ENCODE measurements at places on chromosomes 3 and 15.

- no peak for DNase-seq
Measured at GRCh38 chr3:142647856-142648255, 51.7 kb downstream of the PLS1 start.

GRCh38 chr15:91866371-91866905 is 12.9 kb downstream of the SLCO3A1 start:
- DNase-seq = no peak

- no peak for DNase-seq
Measured at GRCh38 chr3:170145278-170145677, 36.3 kb downstream of the PHC3 start.

- no peak for DNase-seq
Measured at GRCh38 chr3:50124052-50124799, 30.9 kb upstream of the SEMA3F start.

DNA sequence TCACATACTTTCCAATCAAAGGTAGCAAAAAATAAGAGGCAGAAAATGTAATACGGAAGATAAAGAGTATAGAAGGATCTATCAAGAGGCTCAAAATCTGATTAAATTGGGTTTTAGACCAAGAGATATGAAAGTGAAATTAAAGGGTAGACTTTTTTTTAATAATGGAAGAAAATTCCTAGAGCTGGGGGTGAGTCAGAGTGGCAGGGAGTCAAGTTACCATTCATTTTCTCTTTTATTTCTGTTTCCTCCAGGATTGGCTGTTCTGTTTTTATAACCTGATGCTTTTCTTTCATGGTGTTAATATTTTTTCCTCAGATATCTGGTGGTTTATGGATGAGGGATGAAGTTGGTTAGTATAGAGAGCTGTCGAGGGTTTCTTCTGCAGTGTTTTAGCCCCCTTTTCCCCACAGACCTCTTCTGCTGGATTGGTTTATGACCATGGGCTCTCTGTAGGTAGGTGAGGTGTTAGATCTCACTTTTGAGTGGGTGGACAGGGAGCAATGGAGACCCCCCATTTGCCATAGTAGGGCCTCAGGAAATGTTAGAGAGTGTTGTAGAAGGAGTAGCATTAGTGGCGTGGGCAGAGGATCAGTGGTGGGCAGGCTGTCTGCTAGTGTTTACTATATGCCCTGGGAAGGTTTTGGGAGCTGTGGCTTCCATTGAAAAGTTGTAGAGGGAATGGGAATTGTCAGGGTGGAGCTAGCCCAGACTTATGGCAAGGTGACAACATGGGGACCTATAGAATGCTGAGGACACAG is 201.6 kb upstream of the GOLGA6L4 start:
- DNase-seq = no peak

- no peak for DNase-seq
Measured at GRCh38 chr15:66163553-66163952, 90.0 kb downstream of the MEGF11 start.

GRCh38 chr15:62737551-62737950 is 305.0 kb upstream of the TPM1 start:
- DNase-seq = no peak

DNA sequence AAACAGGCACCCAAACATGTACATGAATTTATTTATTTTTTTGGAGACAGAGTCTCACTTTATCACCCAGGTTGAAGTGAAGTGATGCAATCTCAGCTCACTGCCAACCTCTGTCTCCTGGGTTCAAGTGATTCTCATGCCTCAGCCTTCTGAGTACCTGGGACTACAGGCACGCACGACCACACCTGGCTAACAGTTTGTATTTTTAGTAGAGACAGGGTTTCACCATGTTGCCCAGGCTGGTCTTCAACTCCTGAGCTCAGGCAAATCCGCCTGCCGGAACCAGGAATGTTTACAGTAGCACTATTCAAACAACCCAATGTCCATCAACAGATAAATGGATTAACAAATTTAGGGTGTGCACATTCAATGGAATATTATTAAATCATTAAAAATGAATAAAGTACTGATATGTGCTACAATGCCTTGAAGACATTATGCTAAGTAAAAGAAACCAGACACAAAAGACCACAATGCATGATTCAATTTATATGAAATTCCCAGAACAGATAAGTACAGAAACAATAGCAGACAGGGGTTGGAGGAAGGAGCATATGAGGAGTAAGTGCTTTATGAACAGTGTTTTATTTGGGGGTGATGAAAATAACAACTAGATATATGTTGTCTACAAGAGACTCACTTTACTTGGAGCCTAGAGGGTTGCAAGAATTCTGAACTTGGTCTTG is 1.3 kb downstream of the LEO1 start:
- DNase-seq = no peak

DNA sequence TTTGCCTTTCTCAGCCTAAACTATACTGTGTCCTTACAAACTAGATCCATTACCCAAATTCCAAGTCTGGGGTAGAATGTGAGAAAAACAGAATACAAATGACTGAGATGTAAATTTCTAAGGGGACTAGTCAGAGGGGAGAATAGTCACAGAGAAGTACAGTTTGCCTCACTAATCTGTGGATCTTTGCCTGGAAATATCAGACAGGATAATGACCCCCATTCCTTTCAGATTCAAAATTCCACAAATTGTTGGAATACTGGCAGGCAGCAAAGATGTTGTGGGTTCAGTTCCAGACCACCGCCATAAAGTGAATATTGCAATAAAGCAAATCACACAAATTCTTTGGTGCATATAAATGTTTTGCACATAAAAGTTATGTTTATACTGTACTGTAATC is 762.8 kb upstream of the NR2F2 start:
- DNase-seq = no peak

- DNase-seq = no peak
Measured at GRCh38 chr3:129953621-129954020, 20.9 kb upstream of the TRH start.

- DNase-seq = no peak
Measured at GRCh38 chr15:59867086-59867855, 136.8 kb upstream of the FOXB1 start.

GRCh38 chr15:66025015-66025452 is 155.7 kb downstream of the RAB11A start:
- no peak for DNase-seq

DNA sequence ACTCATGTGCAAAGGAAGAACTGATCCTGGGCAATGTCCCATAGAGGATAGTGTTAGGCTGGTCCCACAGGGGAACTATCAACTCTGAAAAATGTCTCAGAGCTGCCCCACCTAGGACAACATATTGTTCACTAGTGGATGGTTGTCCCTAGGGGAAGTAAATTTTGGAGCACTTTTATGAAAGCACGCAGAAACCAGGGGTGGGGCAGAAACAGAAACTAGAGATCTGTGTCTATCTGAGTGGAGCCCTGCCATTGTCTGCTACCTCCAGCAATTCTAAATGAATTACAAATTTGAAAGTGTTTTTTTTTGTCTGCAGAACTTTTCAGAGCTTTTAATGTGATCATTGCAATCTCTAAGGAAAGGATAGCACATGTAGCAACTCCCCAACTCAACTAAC is 357.1 kb upstream of the PROK2 start:
- DNase-seq = no peak

DNA sequence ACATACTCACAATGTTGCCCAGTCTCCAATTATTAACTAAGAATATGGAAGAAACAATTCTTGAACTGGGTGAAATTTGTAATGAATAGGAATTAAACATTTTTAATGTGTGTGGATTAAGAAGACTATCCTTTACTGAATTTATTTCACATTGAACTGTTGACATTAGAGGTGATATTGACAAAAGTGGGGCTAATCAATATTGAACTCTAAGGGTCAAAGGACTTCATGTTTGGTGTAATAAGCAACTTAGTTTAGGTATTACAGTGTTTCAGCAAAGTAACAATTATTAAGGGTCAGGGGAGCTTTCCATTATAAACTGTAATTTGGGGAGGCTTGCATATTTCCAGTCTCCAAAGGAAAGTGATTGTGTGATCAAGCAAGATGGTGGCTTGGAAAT is 16.2 kb upstream of the NANOGP8 start:
- DNase-seq = no peak

GRCh38 chr3:107824822-107825371 is 265.9 kb downstream of the CD47 start:
- no peak for DNase-seq

DNA sequence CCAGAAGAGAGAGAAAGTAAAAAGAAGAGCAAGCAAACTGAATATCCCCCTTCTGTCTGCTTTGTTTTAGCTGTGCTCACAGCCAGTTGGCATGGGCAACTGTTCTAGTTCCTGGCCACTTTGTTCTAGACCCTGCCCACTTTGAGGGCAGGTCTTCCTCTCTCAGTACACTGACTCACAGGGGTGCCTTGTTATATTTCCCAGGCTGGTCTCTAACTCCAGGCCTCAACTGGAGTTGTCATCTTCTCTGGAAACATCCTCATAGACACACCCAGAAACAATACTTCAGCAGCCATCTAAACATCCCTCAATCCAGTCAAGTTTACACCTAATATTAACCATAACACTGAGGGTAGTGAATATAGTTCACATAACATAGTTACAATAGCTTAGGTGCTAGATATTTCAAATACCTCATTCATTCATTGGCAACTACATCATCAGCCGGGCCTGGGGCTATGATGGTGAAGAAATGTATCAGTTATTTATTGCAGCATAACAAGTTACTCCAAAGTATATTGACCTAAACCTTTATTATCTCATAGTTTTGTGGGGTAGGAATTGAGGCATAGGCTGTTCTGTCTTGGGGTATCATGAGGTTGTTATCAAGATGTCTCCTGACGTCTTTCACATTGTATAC is 106.0 kb downstream of the UBE2E2 start:
- DNase-seq = no peak

DNA sequence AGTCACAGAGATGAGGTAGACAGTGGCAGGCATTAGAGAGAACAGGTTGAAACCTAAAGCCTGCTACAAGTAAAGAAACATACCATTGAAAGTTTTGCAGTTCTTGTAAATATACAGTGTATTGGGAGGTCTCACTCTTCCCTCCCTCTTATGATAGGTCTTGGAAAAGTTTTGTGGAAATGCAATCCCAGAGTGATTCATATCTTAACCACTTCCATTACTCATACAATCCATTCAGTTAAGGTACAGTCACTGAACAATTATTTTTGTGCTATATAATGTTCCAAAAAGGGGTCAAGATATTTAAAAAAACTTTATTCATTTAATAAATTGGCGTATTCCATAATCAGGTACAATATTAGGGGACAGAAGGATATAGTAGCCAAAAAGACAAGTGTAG is 737.7 kb upstream of the ALCAM start:
- no peak for DNase-seq
